Occipital lobe (tissue), 3 donors: ENCODE measurements at places on chromosomes 2 and 18.

GRCh38 chr18:42064109-42064508 lies 109.1 kb downstream of the PIK3C3 start:
- DNase-seq = no peak

DNA sequence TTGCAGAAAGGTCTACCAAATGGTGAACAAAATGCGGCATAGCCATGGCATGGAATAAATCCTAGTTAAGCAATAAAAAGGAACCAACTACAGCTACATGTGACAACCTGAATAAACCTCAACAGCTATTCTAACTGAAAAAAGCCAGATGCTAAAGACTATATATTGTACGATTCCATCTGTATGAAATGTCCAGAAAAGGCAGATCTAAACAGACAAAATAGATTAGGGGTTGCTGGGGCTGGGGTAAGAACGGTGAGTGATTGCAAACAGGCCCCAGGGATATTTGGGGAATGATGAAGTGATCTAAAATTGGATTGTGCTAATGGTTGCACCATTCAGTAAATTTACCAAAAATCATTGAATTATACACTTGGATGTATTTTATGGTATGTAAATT lies 2.8 kb downstream of the CCDC68 start:
- DNase-seq = no peak

DNA sequence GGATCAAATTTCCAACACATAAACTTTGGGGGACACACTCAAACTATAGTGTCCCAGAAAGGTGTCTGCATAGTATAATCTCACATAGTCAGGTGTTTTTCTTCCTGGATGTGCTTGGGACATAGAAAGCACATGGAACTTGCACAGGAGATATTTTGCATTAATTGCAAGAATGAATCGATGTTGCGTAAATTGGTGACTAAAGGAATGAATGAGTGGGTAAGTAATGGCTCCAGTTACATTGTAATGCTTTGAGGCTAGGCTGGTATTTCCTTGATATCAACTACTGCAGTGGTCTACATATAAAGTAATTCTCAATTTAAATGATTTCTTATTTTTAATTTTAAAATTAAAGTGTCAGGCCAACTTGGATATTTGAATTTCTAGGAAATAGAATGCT lies 53.4 kb downstream of the SH3RF3 start:
- DNase-seq = no peak

- no peak for DNase-seq
Observed at GRCh38 chr18:10410472-10411308, 43.7 kb upstream of the APCDD1 start.

- no peak for DNase-seq
Observed at GRCh38 chr2:36333350-36334012, 22.1 kb upstream of the CRIM1 start.

DNA sequence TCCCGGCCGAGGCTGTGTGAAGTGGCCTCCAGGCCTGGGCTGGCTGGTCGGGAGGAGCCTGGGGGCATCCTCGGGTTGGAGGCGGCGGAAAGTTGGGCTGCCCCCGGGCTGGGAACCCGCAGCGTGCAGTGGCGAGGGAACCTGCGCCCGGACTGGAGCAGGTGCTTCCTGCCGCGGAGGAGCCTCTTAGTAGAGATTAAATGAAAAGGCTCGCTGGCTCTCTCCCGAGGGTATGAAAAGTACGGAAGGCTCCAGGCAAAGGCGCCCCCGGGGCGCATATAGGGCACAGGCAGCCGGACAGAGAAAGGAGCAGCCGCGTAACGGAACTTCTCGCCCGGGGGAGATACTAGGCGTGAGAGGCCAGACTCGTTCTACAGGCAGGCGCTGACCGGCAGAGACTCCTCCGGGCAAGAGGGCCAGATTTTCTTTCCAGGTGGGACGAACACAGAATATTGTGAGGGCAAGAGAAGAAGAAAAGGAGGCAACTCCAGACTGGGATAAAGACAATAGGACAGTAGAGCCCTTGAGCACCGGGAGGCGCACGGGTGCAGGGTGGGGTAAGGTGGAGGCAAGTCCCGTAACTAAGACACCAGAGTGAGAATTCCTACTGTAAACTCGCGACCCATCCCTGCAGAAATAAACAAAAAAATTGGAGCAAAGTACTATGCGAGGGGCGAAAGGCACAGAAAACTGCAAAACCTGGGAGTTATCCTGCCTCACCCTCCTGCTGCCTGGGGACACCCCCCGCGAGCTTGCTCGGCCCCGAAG lies 816 bp downstream of the CDH2 start:
- DNase-seq = peak; percentile 31

- no peak for DNase-seq
Observed at GRCh38 chr2:195697681-195698220, 40.7 kb downstream of the SLC39A10 start.

DNA sequence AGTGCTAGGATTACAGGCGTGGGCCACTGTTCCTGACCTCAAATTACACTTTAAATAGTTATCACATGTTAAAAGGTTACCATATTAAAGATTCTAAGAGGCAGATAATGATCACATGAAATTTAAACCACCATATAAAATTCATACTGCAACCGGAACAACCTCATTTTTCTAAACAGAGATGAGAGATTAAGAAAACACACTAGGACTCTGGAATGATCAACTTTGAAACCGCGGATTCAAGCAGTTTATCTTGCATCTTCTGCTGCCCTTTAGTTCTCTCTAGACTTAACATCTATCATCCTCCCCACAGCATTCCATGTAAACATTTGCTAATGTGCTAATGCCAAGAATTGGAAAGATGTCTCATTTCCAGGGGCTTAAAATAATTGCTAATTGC lies 115.8 kb downstream of the PIGN start:
- DNase-seq = no peak

DNA sequence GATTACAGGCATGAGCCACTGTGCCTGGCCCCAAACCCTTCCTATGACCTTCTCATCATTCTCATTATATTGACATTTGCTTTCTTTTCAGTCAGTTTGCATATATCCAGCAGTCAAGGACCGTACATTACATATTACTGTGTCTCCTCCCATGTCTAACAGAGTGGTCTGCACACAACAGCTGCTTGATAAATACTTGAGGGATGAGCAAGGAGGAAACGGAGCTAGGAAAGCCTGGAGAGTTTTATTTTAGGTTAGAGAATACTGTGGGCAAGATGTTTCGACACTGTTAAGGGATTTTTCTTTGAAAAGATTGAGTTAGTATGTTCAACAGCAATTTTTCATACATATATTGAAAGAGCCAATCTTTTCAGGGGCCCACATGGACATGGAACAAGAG lies 76.2 kb upstream of the CHRNA1 start:
- no peak for DNase-seq

GRCh38 chr2:215536510-215536909 lies 100.6 kb upstream of the FN1 start:
- no peak for DNase-seq

- no peak for DNase-seq
Observed at GRCh38 chr18:50177294-50177992, 17.5 kb downstream of the MYO5B start.

DNA sequence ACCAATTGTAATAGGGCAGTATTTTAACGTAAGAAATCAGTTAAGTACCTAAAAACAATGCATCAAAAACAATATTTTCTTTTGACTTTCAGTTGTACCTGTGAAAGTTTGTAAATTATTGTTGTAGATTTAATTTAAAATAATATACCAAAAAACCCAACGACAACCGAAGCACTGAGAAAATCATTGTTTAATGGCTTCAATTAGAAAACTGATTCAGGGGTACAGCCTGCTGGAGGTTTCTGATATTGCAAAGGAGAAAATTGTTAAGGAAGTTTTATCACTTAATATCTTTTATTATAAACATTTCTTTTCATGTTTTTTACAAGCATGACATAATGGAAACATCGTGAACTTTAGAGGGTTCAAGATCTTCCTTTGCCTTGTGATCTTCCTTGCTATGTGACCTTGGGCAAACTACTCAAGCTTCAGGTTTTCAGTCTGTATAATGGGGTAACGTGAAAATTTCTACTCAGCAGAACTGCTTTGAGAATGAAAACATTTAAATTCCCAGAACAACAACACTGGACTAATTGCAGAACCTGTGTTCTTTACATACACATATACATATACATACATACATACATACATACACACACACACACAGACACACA lies 76.3 kb upstream of the GLS start:
- DNase-seq = no peak

DNA sequence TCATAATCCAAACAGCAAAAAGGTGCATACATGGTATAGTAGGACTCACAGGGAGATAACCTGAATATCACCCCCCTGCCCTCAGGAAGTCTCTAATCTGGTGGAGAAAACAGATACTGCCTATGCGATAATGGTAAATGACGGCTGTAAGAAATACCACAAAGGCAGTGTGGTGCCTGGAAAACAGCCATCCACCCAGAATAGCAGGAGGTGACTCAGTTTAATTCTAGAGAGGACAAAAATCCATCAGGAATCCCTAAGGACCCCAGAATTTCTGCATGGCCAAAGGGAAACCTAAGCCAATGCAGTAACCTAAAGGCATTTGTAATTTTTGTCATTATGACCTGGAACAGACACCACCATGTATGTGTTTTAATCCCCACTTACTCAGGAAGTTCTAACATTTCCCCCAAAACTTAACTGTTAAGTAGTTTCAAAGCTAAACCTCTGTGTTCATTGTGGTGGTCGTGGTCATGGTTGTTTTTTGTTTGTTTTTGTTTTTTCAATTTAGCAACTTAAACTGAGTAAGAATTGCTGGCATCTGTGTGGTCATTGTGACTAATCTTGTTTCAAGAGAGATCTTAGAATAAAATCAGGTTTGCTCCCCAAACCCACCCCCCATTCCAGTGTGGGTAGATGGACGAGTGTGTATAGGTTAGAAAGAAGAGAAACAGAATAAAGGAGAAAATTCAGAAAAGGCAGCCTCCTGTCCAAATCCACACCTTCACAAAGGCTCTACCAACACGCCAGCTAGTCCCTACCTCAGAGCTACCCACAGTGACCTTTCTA lies 121.5 kb upstream of the CDCA7 start:
- DNase-seq = no peak

GRCh38 chr18:35672897-35673296 lies 91.4 kb downstream of the GALNT1 start:
- DNase-seq = no peak

DNA sequence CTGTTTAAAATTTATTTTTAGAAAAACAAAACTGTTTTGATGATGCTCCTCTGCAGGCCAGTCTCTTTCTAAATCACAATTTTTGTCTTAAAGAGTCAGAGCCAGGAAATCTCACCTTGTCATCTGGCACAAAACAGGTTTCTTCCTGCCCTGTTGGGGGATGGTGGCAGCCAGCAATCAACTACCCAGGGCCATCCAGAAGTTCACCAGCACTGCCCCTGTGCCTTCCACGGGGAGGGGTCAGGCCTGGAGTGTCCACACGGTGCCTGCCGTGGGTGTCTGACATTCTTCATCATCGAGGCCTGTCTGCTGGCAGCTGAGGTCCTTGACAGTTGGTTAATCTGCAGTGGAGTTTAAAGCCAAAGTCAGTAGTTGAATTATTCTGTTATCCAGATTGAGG lies 40.0 kb upstream of the BMP10 start:
- DNase-seq = no peak

- DNase-seq = no peak
Observed at GRCh38 chr2:24301599-24301998, 58.7 kb downstream of the ITSN2 start.

GRCh38 chr2:130393318-130393910 lies 37.6 kb downstream of the PTPN18 start:
- no peak for DNase-seq

DNA sequence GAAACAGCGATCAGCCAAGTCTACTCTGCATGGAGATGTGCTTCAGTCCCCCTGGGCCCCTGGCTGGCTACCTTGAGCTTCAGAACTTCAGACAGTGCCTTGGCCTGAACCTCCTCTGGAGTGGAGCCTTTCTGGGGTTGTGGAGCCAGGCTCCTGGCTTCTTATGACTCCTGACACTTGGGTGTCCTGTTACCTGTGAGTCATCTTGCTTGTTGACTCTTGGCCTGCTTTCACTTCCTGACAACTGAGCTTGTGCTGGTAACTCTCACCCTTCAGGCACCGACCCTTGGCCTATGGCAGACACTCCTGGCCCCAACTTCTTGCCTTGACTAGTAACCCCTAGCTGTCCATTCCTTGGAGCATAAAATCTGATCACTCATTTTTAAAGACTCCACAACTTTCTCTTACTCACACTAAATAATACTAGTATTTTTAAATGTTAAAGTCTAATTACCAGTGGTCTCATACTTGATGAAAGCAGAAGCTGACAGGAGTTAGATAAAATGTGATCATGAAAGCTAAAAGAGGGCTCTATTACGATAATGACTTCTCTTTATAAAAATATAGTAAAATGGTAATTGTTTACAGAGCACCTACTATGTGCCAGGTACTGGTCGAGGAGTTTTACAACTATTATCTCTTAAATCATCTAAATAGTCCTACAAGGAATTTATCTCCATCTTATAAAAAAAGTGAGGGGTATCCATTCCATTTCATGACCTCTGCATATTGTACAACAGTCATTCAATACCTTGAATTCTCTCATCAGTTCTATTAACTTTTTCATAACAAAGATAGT lies 46.3 kb upstream of the VIT start:
- no peak for DNase-seq

- DNase-seq = no peak
Observed at GRCh38 chr2:108154366-108155061, 85.3 kb upstream of the SULT1C3 start.

- no peak for DNase-seq
Observed at GRCh38 chr2:186325827-186326535, 160.1 kb upstream of the ZC3H15 start.

DNA sequence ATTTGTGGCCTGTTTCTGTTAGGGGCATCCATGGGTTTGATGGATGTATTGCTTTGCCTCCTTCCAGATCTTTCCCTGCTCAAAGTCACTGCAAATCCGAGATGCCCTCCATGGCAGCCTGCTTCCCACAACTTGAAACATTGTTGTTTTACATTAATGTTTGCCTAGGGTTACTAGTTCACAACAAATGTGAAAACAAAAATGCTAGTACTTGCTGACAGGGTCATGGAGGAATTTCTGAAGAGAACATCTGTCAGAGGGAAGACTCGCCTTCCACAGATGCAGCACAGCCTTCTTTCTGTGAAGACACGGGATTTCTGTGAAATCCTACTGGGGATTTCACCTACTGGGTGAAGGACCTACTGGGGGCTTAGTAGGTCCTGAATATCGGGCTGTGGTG lies 260.0 kb upstream of the FN1 start:
- DNase-seq = no peak

- DNase-seq = no peak
Observed at GRCh38 chr2:165953306-165953654, 296 bp downstream of the TTC21B start.

- no peak for DNase-seq
Observed at GRCh38 chr2:144876013-144876412, 356.1 kb upstream of the ZEB2 start.
